D721Med (cell line): ENCODE measurements at places on chromosomes 4 and X.

DNA sequence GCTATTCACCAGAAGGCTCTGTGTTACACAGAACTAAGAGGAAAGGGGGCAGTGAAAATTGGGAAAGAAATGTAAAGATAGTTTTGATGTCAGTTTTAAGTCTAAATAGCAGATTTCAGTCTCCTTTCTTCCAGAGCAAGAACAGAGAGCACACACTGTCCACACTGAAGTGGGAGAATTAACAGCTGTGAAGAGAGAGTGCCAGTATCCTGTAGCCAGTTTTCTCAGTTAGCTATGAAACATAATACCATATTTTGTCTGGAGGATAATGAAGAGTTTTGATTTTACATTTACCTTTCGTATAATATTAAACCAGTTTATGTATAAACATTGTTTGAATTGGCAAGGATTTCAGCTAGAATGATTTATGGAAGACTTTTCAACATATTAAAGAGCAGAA lies 35.1 kb downstream of the FBXO8 start:
- no peak for DNase-seq

DNA sequence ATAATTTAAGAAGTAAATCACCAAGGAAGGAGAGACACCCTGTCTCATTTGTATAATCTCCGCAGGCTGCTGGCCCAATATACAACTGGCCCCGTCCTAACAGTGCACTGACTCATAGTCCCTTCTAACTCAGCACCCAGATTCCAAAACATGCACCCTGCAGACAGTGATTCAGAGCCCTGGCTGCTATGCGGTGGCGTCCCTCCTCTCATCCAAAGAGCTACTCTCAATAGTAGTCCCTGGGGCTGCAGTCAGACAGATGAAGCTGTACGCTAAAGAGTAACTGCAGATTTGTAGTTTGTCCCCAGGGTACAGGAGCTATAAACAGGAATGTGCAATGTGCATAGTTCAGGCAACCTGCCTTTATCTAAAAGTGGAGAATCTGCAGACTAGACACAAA lies 23.0 kb downstream of the GABRA3 start:
- no peak for DNase-seq

DNA sequence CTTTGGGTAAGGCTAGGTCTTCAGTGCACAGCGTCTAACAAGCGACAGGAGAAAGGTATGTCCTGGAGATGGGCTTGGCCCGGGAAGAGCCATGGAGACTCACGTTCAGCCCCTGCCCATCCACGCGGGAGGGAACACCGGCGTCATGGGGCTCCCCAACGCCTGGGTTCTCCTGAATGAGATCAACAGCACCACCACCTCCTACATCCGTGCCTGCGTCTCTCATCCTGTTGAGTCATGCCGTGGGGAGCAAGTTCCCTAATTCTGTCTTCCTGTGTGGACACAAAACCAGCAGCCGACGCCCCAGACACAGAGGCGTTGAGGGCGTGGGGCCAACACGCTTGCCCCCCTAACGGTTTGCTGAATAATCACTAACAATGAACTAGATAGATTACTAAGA lies 20.1 kb upstream of the IL3RA start:
- DNase-seq, result no peak

GRCh38 chrX:19343085-19343534 lies 617 bp upstream of the PDHA1 start:
- no peak for DNase-seq

DNA sequence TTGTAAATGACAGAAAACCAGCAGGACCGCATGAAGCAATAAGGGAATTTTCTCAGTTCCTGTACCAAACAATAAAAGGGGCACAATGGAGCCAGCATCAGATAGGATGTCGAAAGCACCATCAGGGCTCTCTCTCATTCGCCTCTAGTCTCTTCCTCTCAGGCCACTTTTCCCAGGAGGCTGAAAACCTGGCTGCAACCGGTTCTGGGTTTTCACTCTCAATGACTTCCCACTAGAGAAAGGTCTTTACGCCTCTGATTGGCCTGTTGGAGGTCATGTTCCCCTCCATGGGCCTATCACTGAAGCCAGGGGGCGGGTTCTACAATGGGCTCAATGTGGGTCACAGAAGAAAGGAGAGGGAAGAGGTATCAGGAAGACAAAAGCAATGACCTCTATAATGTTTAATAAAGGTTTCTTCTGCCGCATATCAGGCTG lies 29.3 kb downstream of the ZNF827 start:
- no peak for DNase-seq

DNA sequence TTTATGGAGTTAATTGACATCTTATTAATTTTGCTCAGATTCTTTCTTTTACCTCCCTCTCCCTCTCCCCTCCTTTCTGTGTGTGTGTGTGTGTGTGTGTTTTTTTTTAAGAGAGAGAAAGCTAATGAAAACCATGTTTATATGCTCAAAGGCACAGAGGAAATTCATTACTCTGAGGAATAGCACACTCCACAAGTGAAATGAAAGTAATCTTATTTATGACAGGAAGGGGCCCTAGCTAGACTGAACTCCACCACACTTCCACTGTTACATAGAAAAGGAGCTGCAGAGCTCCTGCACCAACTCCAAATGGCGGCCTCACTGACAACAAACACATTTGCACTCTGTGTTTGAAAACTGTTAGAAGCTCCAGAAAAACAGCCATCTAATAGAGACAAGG lies 150.6 kb downstream of the RASL11B start:
- DNase-seq, result no peak

GRCh38 chrX:86935988-86936387 lies 581.6 kb upstream of the KLHL4 start:
- no peak for DNase-seq
